ENCODE measurements at places on chromosomes 6 and 20.
A peak's percentile ranks its signal among the peaks of the same experiment; 100 is the strongest.

DNA sequence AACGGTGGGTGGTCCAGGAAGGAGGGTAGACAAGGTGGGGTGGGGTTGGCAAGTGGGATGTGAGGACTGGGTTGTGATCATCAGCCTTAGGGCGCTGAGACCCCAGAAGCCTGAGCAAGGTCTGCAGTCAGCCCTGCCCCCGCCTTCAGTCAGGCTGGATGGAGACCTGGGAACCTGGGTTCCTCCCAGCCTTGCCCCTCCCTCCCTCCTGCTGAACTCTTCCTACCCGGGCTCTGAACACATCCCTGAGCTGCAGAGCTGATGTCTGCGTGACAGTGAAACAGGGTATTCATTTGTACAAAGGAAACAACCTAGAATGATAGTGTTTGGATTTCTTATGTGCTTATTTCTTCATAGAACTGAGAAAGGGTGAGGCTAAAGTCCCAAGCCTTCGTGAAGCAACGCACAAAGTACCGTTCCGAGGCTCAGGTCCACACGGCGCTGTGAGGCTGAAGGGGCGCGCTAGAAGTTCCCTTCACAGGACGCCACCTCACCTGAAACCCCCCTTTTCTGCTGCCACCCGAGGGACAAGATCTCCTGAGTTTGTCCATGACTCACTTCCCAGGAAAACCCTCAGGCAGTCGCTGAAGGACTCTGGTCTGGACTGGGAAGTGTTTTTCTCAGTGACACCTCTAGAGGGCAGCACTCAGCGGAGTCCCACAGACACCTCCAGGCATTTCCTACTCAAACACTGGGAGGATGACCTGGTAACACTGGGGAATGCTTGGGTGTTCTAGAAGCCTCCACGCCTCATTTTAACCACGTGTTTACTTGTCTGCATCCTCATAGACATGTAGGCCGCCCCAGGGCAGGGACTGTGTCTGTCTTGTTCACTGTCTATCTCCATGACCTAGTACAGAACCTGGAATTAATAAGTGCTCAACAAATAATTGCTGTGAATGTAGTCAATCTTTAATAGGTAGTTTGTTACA lies 1.2 kb downstream of the GSTA5 start:
- DNase-seq, result peak; percentile 19

DNA sequence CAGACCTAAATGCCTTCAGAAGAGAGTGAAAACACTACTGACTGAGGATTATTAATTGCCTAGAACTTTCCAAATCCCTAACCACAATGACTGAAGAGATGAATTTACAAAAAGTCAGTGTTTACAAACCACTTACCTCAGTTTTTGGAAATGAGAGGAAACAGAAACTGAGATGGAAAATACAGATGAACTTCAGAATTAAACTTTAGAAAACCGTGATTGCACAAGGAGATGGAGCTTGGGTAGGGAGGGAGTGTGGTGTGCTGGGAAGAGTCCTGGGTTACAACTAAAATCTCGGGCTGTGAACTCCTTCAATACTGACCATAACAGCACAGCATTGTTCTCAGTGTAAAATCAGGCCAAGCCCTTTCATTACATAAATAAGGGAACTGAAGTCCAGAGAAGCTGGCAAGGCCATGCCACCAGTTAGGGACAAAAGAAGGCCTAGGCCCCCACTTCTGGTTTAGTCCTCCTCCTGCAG lies 4.0 kb downstream of the ELMO2 start:
- DNase-seq, result no peak

- DNase-seq, result no peak
Measured at GRCh38 chr6:124927806-124928205, 34.4 kb upstream of the RNF217 start.

- DNase-seq, result no peak
Measured at GRCh38 chr6:76837564-76837963, 625.7 kb downstream of the HTR1B start.

DNA sequence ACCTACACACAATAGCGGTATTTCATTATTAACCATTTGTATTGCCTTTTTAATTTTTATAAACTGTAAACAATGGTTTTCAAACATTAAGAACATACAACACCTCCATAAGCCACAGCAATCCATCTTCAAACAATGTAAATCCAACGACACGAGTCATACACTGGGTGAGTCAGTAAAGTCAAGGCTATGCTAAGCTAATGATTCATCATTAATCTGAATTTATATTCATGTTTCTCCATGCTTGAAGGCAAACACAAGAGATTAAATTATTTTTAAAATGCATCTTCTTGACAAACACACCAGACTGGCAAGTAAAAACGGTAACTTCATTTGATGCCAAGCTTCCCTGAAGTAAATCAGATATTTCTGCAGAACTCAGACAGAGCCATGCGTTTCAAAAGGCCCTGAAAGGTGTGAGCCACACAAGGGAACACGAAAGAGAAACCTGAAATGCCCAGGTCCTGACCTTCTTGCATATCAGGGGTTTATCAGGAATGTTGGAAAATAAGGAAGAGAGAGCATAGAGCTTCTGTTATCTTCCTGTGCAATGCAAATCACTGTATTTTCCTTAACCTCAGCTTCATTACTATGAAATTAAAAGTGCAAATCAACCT lies 162.5 kb downstream of the ALDH8A1 start:
- no peak for DNase-seq

- no peak for DNase-seq
Measured at GRCh38 chr6:50935442-50935841, 116.8 kb downstream of the TFAP2B start.

GRCh38 chr6:132995432-132995831 lies 181.1 kb downstream of the RPS12 start:
- DNase-seq, result no peak

DNA sequence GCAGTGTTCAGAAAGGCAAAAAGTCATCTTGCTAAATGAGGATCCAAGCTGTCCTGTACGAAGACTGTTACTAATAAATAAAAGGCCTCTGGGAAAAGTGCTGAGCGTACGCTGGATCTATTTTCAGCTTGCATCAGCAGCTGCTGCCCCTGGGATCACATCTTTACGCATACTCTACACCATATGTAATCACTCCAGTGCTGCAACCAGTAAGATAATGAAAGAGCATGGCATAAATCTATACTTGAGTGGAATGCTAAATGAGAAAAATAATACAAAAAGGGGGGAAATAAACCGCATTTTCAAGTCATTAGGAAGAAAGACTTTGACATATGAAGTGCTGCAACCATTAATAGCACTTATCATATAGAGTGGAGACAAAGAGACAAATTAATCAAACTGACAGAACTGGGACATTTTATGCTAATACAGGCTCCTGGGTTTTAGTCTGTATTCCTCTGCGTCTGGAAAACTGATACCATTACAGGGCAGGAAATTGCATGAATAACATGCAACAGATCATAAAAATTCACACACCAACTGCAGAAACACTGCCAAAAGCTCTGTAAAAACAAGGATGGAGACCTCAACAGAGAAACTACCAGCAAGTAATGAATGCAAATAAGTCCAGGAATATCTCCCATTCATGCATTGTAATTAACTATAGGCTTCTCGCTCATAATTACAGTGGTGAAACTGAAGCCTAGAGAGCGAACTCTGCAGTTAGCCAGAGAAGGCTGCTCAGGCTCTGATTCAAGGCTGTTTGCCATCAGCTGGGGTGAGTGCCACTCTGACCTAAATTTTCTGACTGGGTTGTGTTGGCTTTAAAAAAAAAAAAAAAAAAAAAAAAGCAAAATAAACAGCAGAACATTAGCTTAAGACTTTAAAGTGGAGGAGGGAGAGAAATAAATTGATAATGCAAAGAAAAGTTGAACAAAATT lies 83.8 kb downstream of the GJA10 start:
- DNase-seq, result peak; percentile 96

GRCh38 chr20:18986146-18986830 lies 172.7 kb downstream of the SCP2D1 start:
- no peak for DNase-seq

- no peak for DNase-seq
Measured at GRCh38 chr6:90465686-90466085, 121.2 kb downstream of the MAP3K7 start.

DNA sequence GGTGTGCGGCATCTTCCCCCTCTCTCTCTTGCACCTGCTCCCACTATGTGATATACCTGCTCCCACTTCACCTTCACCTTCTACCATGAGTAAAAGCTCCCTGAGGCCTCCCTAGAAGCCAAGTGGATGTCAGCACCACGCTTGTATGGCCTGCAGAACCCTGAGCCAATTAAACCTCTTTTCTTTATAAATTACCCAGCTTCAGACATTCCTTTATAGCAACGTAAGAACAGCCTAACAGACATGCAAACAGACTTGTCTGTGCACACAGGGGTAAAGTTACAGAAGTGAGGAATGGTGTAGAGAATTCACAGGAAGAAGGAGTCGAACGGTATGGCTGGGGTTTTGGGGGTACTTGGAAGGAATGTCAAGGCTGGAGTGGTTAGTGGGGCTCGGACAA lies 14.8 kb upstream of the TGM2 start:
- DNase-seq, result no peak

DNA sequence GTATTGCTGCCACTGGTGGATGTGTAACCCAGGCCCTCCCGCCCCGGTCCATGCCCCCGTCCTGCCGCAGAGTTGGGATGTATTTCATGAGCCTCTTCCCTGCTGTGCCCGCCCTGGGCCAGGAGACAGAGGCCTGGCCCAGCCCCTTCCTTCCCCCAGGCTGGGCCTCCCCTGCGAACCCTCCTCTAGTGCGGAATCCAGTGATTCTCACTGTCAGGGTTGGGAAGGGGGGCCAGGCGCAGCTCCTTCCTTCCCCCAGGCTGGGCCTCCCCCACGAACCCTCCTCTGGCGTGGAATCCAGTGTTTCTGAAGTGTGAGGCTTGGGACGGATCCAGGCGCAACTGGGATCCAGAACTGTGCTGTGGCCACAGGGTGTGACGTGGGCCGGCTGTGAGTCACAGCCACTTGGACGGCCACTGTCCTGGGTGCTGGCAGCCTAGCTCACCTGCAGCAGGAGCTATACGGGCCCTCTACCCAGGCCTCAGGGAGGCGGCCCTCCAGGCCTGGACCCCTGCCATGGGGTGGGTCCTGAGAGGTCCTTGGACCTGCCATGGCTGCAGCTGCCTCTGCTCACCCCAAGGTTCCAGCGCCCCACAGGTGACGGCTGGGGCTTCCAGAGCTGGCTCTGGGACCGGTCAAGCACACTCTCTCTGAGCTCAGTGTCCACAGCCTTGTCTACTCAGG lies 28.3 kb downstream of the COL20A1 start:
- DNase-seq, result no peak

DNA sequence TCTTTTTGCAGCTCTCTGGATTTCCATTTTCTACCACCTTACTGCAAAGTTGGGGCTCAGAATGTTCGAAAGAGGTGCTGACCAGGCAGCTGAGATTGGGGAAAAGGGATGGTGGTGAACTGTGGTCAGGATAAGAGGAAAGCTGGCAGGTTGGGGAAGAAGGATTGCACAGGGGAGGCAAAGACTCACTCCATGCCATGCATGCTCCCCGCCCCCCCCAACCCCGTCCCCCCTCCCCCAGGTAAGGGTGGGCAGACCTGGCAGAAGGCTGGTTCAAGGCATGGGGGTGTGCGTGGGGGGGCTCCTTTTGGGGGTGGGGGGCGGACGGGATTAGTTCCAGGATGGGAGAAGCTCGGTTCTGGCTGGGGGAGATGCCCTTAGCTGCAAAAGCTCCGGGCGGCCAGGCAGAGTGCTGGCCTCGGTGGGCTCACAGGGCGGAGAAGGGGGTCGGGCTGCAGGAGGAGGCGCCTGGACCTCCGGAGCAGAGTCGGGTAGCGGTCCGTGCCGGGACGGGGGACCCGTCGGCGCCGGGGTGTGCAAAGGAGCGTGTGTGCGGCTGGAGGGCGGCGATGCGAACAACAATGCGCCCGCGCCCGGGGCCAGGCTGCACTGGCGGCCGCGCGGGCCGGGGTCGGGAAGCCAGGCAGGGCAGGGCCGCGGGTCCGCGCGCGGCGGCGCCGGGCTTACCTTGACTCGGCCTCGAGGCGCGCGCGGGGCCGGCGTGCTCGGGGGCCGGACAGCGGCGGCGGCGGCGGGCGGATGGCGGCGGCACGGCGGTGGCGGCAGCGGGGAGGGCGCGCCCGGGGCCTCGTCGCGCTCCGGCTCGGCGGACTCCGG lies 880 bp downstream of the ADNP start:
- DNase-seq, result no peak

- no peak for DNase-seq
Measured at GRCh38 chr6:878179-878578, 185.2 kb upstream of the EXOC2 start.

DNA sequence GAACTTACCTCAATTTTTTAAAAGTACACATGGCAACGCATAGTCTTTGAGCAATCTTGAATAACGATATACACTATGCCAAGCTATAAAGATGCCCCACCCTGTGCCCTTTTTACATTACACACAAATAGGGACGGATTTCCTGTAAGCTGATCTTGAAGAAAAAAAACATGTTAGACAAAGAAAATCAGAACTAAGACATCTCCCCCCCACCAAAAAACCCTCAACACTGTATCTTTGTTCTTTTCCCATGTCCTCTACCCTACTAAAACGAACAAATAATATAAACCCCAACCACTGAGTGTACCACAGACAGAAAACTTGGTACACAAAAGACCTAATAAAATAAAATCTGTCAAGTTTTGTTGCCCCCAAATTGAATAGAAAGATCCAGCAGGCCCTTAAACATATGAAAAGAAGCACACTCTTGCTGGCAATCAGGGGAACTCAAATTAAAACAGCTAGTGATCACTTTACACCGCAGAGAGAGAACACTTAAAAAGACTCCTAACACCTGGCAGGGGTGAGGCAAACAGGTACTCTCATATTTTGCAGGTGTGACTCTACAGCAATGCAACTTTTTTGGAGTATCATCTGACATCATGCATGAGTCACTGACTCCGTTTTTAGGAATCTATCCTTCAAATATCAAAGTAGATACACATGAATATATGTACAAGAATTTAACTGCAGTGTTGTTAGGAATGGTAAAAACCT lies 29.6 kb downstream of the BACH2 start:
- DNase-seq, result peak; percentile 6

DNA sequence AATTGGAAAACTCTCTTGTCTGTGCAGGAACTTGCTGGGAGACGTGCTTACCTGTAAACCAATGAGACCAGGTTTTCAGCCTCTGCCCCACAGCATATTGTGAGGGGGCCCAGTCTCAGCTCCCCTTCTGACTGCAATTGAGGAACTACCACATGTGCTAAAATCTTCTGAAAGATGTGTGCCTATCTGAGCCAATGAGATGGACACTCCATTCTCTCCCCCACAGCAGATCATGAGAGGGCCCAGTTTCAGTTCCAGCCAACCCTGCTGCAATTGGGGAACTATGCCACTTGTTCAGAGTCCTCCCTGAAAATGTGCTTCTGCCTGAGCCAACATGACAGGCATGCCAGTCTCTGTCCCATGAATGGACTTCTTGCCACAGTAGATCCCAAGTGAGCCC lies 20.9 kb upstream of the PI3 start:
- no peak for DNase-seq

DNA sequence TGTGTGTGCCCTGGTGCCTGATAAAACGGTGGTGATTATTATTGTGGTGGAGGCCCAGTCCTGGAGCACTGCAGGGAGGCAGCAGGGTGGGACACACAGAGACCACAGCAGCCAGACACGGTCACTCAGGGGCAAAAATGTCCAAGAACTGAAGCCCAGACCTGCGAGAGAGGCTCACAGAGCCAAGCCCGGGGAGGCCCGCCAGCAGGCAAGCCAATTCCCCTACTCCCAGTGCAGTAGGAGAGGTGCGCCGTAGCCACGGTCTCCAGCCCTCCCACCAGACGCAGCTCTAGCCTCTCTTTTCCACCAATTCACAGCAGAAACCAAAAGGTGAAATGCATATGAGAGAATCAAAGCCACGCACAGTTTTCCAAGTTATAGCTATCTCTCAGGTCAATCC lies 179.4 kb upstream of the TAB2 start:
- DNase-seq, result no peak
